Kidney (tissue), 22 donors: ENCODE measurements at places on chromosomes 2 and 18. TPM values are rescaled to one million over a fixed set of nuclear protein-coding genes. Genes with fewer than 3 reads are reported as not detected.

DNA sequence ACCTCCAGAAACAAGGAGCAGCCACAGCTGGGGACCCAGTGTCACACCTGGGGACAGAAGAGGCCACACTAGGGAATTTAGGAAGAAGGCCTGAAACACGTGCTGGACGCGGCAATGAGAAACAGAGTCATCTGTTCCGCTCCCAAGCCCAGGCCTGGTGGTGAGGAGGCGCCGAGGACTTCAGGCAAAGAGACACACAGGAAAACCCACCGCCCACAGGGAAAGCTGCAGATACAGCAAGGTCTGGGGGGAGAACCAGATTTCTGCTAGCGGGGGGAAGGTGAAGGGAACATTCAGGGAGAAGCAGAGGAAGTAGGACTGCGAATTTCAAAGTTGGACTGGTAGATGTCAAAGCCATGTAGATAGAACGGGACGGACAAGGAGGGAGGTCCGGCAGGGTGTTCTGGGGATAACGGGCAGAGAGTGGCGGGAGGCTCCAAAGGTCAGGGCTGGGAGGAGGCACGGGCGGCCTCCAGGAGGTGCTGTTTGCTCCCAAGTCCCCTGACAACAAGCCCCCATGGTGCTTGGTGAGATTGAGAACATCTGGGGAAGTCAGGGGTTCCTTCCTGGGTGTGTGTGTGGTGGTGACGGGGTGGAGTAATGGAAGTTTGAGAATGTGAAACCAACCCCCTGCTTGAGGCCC is 351.7 kb upstream of the MYT1L start:
- DNase-seq = no peak

DNA sequence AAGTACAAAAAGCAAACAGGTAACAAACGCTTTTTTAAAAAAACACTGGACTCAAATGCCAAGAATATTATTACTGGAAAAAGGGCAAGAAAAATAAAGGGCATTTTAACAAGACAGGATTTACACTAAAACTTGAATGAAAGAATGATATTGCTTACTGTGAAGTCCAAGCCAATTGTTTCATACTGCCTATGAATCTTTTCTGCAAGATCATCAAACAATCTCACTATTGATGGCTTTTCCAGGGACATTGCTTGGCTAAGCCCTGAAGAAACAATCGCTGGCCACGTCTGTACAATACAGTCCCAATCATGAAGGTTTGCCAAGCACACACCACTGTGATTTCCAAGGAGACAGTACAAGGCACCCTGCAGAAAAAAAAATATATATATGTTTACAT is 41.4 kb upstream of the GPR75 start:
- no peak for DNase-seq

- DNase-seq = peak; percentile 34
Measured at GRCh38 chr2:174546519-174547506, 50.8 kb downstream of the WIPF1 start.

- no peak for DNase-seq
Measured at GRCh38 chr2:127506510-127506909, 19.8 kb downstream of the IWS1 start.

GRCh38 chr2:178275600-178275999 is 81.3 kb downstream of the OSBPL6 start:
- no peak for DNase-seq

- no peak for DNase-seq
Measured at GRCh38 chr2:233063976-233064411, 3.9 kb downstream of the INPP5D start.

- no peak for DNase-seq
Measured at GRCh38 chr18:3219631-3220335, at the start of gene MYOM1. MYOM1 (minus strand) TSS chr18:3219968; CDS start chr18:3215223, 4,745 bp downstream.

DNA sequence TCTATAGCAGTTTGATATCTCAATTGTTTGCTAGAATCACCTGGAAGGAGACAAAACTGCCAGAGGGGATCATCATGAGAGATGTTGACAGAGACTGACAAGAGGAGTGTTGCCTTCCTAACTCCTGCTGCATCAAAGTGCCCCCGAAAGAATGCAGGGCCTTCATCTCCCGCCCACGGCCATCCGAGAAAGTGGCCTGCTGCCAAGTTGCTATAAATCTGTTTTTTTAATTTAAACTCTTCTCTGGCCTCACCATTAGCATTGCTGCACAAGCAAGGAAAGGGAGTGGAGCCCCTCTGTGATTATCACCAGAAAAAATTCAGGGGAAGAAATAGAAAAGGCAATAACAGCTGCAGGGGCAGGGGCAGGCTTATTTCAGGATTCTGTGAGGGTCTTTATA is 238.1 kb upstream of the EPHA4 start:
- peak; percentile 76 for DNase-seq

DNA sequence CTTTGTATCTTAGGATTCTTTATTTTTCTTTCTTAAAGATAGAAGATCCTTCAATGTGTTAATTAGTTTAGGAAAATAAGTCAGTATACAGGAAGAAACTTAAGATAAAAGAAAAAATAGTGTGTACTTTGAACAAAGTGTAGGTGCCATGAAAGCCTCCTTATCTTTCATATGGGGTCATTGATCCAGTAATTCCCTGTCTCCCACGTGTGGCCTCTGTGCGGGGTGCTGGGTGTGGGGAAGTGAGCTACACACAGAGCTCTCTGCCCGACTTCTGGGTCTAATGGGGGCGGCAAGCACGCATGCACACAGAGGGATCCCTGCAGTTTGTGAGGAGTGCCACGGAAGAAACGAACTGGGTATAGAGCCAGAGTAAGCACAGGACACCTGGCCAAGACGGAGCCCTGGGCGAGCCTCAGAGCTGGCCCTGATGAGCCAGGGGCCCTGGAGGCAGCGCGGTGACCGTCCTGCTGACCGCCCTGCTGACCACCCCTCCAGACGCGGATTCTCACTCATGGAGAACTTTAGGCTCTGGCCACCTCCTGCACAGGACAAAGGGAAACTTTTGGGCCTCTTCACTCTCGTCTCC is 253.5 kb downstream of the ACKR3 start:
- no peak for DNase-seq

DNA sequence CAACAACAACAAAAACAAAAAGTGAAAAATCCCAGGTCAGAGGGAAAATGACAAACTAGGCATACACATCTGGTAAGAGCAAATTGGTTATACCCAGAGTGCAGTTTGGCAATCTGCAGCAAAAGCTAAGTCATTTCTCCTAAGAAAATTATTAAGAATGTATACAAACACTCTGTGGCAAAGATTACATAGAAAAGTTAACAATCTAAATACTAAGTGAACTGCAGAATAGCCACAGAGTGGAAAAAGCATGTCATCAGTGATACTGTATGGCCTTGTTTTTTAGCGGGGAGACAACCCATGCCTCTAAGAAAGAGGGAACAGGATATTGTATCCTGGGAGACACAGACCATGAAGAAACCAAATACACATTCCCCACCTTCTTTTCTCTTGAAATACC is 136.0 kb upstream of the ITGB6 start:
- no peak for DNase-seq

GRCh38 chr2:58535990-58536389 is 294.9 kb upstream of the FANCL start:
- DNase-seq = no peak

- no peak for DNase-seq
Measured at GRCh38 chr18:8116341-8117005, 492.8 kb upstream of the RAB12 start.

GRCh38 chr2:138930571-138930970 is 150.4 kb upstream of the NXPH2 start:
- DNase-seq = no peak

- DNase-seq = peak; percentile 3
Measured at GRCh38 chr18:75083761-75084160, 125.2 kb downstream of the PTGR3 start.

GRCh38 chr2:142742371-142743214 is 134.9 kb upstream of the KYNU start:
- DNase-seq = no peak

GRCh38 chr2:240250985-240251847 is 110.8 kb upstream of the OTOS start:
- DNase-seq = peak; percentile 99

DNA sequence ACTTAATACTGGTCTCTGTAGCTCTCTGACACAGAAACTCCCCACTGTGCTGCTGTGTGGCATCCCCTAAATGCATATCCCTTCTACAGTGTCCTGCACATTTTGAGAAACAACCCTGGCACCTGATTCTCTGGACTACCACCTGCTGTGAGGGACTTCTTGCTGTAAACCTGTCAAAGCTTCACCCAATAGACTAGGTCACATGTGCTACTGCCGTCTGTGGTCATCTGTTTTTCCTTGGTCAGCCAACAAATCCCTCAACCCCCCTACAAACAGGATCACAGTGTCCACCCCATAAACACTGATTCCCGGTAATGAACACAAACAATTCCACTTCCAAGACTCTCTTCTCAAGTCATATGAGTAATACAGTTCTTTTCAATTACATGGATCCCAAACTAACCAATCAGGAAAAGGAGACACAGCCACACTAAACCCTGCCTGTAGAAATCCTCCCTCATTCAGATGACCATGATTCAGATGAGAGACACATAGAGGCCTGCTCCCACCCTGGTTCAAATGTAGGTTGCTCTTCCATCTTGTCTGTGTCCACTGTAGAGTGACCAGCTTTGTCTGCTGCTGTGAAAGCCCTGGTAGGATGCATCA is 1157.4 kb downstream of the RPIA start:
- no peak for DNase-seq

DNA sequence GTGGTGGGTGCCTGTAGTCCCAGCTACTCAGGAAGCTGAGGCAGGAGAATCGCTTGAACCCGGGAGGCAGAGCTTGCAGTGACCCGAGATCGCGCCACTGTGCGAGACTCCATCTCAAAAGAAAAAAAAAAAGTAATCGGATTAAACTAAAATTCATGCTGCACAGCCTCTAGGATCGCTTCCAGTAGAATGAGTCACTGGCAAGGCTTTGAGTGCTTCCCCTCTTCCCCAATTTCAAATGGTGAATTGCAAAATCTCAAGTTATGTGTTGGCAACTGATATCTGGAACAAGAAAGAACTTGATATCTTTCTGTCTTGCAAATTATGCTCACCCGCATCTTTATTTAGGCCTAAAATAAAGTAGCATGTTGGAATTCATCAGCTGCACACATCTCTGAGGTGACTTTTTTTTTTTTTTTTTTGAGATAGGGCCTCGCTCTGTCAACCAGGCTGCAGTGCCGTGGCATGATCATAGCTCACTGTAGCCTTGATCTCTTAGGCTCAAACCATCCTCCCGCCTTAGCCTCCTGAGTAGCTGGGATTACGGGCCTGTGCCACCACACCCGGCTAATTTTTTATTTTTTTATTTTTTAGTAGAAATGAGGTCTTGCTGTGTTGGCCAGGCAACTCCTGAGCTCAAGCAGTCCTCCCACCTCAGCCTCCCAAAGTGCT is 12.7 kb downstream of the TTC39C start:
- no peak for DNase-seq

DNA sequence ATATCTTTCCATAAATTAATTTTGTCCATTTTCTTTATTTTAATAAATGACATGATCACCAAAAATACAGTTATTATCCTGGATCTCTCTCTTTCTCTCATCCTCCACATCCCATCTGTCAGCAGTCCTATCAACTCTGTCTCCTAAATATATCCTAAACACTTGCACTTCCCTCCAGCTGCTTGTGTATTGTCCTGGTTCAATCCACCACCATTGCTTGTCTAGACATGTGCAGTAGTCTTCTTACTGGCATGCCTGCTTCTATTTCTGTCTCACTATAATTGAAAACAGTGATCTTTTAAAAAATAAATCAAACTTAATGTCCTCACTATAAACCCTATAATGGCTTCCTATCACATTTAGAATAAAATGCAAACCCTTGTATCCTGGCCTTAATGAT is 2168.6 kb upstream of the PIK3C3 start:
- no peak for DNase-seq

DNA sequence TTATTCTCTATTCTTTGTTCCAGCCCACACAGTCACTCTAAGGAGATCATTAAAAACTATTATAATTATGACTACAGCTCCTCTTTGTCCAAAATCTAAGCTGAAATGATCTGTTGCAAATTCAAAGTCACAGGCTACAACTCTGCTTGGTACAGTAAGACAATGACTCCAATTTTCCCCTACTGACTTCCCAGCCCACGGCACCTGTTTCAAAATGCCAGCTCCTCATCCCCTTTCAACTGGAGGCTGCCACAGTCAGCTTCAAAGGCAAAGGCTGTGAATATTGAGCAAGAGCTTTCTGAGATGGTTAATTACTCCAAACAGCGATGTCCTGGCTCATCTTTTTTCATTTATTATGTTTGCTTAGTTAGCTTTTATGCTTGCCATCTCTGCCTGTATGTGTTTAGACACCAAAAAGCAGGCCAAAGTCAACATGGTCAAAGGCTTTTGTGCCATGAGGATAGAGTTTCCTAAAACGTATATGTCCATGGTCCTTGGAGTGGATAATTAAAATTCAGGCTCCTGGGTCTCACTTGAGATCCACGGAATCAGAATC is 141.1 kb downstream of the DOCK10 start:
- DNase-seq = no peak

- DNase-seq = peak; percentile 63
Measured at GRCh38 chr2:28390746-28391563, 1.7 kb upstream of the FOSL2 start.

- DNase-seq = no peak
Measured at GRCh38 chr2:37527361-37527760, 144.1 kb downstream of the CDC42EP3 start.

- DNase-seq = no peak
Measured at GRCh38 chr2:159140070-159140769, 146.3 kb downstream of the WDSUB1 start.

- no peak for DNase-seq
Measured at GRCh38 chr18:39396168-39396567, 1830.6 kb upstream of the CELF4 start.

GRCh38 chr2:134669731-134670669 is 48.8 kb downstream of the TMEM163 start:
- peak; percentile 12 for DNase-seq

DNA sequence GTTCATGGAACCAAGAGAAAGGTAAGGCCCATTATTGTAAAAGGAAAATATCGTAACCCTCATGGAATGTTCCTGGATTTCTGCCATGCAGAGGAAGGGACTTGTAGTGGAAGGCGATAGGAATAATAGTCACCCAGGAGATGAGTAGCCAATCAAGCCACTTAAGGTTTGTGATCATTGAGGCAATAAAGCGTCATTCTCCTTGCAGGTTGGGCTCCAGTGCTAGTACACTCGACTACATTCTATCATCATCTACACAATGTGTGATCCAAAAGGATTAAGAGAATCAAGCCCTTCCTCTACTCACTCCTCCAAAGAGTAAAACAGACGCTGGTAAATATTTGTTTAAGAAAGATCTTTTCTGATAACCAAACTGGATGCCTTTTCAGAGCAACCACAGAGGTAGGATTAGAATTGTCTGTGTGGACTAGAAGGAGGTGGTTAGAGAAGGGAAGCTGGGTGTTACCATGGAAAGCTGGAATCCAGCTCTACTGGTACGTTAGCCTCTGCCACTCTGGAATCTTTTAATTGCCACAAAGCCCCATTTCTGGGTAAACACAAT is 245.7 kb downstream of the IKZF2 start:
- no peak for DNase-seq

- no peak for DNase-seq
Measured at GRCh38 chr2:60536746-60537145, 16.7 kb downstream of the BCL11A start.

The TUBB6 gene
- 98.9 TPM for total RNA-seq

The NEU2 gene
- not detected for total RNA-seq

The SNRNP200 gene
- 118 TPM for total RNA-seq

The PLCL1 gene
- 14.7 TPM for total RNA-seq

The GALR1 gene
- 0.06 TPM for total RNA-seq

The ONECUT2 gene
- 0.22 TPM for total RNA-seq

The DNAH6 gene
- total RNA-seq = 4.6 TPM

The FHL2 gene
- total RNA-seq = 75.9 TPM

The USP34 gene
- 112 TPM for total RNA-seq

The SERPINB4 gene
- total RNA-seq = not detected

The KCNIP3 gene
- total RNA-seq = 27.6 TPM

The FTCDNL1 gene
- 3.4 TPM for total RNA-seq

The POU3F3 gene
- total RNA-seq = 118 TPM

The MYL1 gene
- not detected for total RNA-seq

The TACR1 gene
- 5.1 TPM for total RNA-seq
